ENCODE measurements at places on chromosomes 12 and 14.

DNA sequence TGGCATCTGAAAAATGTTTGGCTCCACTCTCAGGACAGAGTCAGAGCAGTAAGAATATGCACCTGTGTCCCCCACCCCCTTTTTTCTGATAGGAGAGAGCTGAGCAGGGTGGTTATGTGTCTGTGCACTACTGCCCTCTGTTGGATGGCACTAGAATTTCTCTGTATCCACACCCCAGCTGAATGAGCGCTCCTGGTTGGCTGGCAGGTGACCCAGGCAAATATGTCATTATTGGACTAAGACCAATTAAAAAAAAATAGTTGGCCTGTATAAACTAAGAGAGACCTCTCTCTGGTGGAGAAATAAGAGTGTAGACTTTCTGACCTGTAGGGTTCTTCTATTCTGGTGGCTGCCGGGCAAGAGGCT lies 107.0 kb downstream of the PTCSC3 start:
- DNase-seq: peak; percentile 50

- no peak for DNase-seq
These were observed 439.3 kb upstream of the FLRT2 start for GRCh38 chr14:85090681-85091080.

DNA sequence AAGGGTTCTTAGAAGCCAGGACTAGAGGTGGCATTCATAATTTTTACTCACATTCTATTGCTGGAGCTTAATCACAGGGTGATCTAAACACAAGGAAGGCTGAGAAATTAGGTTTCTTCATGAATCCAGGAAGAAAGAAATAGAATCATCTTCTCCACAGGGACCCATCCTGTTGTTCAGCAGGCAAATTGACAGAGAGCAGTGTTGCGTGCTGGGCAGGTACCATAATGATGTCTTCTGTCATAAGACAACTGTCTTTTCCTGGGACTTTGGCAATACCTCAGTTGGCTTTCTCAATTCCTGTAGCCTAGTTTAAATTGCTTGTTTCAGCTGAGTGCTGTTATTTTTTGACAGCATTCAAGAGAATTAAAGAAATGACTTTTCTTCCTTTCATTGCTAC lies 468.0 kb upstream of the SYT1 start:
- no peak for DNase-seq

DNA sequence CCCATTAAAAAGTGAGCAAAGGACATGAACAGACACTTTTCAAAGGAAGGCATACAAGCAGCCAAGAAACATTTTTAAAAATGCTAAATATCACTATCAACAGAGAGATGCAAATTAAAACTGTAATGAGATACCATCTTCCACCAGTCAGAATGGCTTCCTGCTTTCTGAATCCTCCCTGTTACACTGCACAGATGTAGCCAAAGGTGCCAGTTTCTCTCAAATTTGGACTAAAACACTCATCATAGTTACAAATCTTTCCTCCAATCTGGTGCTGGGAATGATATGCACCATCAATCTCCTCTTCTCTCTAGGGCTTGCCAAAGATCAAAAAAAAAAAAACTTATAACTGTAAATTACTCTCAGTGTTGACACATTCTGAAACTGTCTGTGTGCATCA lies 311.8 kb upstream of the CLEC14A start:
- no peak for DNase-seq

DNA sequence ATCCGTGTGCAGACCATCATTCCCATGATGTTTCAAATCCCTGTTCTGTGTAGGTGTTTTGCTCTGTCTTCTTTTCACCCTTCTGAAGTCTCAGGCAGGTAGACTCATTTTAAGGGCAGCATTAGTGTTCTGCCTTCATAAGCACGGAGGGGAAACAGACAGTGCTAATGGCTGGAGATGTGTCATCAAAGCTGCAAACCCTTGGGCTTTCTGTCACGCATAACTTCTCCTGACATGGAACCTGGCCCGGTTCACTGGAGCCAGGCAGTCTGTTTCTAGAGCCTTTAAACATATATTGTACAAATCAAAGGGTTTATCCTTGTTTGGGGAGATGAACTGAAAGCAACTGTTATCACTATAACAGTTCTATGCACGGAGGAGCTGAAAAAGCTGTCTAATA lies 141.4 kb downstream of the TMEM132D start:
- no peak for DNase-seq

Measured in NB4 (cell line).